ENCODE measurements at places on chromosomes 6 and 20. TPM values are rescaled to one million over a fixed set of nuclear protein-coding genes. Genes with fewer than 3 reads are reported as not detected.

DNA sequence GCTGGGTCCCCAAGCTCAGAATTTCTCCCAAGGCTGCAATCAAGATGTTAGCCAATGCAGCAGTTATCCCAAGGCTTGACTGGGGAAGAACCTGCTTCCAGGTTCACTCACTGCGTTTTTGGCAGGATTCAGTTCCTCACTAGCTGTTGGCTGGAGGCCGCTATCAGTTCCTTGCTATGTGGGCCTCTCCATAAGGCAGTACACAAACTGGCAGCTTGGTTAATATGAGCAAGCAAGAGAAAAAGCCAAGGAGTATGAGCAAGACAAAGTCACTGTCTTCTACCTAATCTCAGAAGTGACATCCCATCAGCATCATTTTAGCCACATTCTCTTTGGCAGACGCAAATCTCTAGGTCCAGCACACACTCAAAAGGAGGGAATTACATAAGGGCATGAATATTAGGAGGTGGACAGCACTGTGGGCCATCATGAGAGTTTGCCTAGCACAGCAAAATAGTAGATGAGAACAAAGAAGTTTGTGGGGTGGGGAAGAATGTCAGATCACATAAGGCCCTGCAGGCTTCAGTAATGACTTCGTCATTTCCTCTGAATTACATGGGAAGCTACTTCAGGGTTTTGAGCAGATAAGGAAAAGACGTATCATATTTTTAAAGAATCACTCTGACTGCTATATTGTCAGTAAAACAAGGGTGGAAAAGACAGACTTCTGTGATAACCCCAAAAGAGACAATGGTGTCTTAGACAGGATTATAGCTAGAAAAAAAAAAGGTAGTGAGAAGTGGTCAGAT lies 25.5 kb downstream of the LMBRD1 start:
- no peak for DNase-seq

DNA sequence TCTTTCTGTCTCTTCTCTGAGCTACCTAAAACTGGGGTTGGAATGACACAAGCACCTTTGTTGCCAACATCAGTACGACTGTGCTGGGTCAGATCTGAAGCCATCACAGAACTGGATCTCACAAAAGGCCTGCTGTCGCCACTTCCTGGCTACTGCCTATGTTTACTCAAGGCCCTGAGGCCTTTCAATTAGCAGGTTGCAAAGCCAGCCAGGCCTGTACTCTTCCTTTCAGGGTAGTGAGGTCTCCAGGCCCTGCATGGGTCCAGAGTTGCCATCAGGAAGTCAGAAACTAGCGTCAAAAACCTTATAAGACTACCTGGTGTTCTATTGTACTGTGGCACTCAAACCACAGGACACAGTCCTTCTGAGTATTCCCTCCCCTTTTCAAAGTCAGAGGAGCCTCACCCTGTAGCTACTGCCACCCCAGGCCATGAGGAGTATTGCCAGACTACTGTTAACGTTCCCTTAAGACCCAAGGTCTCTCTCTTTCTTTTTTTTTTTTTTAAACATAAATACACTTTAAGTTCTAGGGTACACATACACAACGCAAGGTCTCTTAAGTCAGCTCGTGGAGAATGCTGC lies 937.4 kb upstream of the GJE1 start:
- DNase-seq, result no peak

- DNase-seq, result no peak
Measured at GRCh38 chr20:36887752-36888090, 11.8 kb downstream of the TLDC2 start.

- DNase-seq, result no peak
Measured at GRCh38 chr6:84362193-84362821, 134.9 kb upstream of the CEP162 start.

DNA sequence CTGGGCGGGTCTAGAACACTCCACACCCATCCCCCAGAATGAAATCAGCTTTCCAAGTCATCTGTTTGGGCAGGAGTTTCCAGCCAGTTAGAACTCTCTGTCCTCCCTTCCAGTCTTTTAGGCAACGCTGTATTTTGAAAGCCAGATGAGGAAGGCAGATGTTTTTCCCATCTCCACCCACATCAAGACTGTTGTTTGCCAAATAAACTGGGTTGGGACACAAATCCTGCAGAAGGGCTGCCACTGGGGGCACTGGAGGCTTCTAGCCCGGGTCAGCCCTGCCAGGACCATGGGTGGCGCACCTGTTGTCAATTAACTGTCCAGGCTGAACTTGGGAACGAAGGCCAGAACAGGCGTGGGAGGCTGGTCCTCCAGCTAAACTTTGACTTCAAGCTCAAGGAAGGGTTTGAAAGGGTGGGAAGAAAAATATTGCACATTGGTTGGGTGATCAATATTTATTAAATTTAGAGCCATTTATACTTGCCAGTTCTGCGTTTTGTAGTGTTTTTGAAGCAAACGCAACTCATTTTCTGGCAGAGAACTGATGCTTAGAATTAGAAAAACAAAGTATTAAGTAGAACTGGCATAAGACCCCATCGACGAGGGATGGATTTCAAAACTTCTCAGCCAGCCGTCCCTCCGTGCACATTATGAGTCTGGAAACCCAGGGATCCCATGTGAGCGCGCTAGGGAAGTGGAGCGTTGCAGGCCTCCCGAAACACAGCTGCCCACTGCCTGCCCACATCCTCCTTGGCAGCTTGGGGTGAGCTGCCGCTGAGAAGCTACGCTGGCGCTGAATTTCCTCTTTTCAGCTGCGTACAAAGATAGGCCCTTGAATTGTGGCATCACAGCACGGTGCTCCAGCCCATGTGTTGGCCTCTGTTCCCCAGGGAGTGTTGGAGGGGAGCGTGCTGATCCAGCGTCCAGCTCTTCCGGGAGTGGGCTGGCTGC lies 297.4 kb downstream of the QKI start:
- no peak for DNase-seq

DNA sequence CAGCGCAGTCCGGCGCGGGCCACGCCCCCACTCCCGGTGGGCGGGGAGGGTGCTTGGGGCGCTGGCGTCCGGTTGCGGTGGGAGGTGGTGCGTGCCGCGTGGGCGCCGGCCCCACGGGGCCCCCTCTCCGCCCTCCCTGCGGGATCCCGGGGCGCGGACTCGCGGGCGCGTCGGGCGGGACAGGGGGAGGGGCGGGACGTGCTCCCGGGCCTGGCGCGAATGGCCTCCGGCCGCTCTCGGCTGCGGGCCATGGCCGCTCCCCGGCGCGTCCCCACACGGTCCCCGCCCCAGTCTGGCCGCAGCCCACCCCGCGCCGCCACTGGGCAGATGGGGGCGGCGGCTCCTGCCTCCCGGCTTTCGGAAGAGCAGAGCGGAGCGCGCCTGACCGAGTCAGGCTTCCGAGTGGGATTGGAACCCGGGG lies 771 bp upstream of the PPP1R3G start:
- DNase-seq, result no peak

GRCh38 chr6:137880746-137881521 lies 13.9 kb downstream of the TNFAIP3 start:
- DNase-seq, result no peak

- no peak for DNase-seq
Measured at GRCh38 chr6:109854541-109855308, 123.4 kb upstream of the GPR6 start.

GRCh38 chr6:105873799-105874198 lies 212.3 kb upstream of the PRDM1 start:
- DNase-seq, result no peak

GRCh38 chr6:96099069-96099468 lies 83.3 kb downstream of the FUT9 start:
- no peak for DNase-seq

DNA sequence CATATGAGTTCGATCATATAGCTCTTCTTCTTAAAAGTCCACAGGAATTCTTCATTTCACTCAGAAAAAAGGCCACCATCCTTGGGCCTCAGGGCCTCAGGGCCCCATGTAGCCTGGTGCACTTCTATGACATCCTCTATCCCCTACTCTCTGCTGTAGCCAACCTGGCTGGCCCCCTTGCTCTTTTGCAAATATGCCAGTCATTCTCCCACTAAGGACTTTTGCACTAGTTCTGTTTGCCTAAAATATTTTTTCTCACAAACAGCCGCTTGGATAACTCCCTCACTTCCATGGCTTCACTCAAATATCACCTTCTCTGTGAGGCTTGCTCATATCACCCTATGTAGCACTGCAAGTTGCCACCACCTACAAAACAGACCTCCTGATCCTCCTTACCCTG lies 604.7 kb upstream of the JAG1 start:
- DNase-seq, result no peak

- DNase-seq, result no peak
Measured at GRCh38 chr6:128259029-128259724, 261.2 kb downstream of the PTPRK start.

DNA sequence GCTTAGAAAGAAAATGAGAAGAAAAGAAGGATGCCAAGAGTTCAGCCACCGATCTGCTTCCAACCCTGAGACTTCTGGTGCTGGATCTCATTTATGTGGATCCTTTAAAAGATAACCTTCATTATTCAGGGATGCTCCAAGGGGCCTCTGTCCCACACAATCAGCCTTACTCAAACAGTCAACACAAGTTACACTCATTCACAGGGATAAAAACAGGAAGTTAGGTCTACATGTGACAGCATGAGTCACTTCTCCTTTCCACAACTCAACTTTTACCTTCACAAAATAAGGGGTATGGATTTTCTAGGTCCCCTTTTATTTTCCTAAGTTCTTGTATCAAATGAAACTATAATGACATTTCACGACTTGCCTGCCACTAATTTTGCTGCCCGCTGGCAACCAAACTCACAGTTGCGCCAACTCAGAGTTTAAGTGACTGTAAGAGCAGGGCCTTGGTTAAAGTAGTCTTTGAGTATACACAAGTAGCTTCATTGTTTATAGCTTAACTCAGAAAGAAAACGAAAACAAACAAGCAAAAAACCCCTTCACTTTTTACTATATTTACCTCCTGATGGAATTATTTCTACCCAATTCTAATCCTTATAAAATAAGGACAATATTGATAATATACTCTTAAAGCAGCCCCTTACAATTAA lies 278.8 kb upstream of the RUNX2 start:
- DNase-seq, result no peak

- DNase-seq, result no peak
Measured at GRCh38 chr6:23784301-23784919, 341.6 kb upstream of the NRSN1 start.

DNA sequence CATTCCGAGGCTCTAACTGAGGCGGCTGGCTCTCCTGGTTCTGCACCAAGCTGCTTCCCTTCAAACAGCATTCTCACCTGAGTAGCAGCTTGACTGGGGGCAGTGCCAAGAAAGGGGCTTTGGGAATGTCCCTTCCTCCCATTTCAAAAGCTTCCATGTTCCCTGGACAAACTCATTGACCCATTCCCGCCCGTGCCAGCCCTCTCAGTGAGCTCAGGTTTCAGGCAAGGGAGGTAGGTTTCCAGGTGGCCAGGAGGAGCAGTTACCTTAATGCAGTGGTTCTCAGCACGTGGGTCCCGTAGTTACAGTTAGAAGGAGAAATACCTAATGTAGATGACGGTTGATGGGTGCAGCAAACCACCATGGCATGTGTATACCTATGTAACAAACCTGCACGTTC lies 135.2 kb downstream of the ELOVL4 start:
- no peak for DNase-seq

GRCh38 chr6:124661097-124661661 lies 301.1 kb upstream of the RNF217 start:
- no peak for DNase-seq

- no peak for DNase-seq
Measured at GRCh38 chr20:50567860-50568548, 57.8 kb downstream of the PTPN1 start.

GRCh38 chr6:39494998-39495397 lies 172.5 kb upstream of the KCNK16 start:
- no peak for DNase-seq

DNA sequence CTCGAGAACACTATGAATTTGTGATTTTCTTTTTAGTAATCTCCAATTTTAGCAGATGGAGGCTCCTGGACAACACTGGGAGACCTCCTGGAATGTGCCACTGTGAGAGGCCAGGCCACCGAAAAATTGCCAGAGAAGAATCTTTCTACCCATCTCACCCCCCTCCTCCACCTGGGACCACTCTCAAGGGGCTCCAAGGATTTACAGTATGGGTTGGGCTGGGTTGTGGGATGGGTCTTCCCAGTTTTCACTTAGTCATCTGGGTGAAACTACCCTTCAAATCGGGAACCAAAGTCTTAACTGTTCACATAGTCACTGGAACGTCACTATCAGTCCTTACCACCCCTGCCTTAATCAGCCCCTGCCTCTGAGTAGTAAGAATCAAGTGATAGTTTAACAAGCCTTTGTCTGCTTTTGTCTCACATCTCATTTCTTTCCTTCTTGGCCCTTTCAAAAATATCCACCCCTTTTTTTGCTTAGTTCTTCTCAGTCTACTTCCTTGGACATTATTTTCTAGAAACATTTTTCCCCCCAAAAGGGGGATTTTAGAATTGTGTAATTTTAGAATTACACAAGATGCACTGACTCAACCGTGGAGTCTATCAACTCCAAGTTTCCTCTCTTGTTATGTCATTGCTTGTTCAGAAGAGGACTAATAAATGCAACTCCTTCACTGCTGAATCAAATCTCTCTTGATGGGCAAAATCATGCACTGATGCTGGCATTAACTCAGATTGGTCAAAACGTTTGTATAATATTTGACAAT lies 148.2 kb upstream of the MOCS1 start:
- DNase-seq, result no peak

DNA sequence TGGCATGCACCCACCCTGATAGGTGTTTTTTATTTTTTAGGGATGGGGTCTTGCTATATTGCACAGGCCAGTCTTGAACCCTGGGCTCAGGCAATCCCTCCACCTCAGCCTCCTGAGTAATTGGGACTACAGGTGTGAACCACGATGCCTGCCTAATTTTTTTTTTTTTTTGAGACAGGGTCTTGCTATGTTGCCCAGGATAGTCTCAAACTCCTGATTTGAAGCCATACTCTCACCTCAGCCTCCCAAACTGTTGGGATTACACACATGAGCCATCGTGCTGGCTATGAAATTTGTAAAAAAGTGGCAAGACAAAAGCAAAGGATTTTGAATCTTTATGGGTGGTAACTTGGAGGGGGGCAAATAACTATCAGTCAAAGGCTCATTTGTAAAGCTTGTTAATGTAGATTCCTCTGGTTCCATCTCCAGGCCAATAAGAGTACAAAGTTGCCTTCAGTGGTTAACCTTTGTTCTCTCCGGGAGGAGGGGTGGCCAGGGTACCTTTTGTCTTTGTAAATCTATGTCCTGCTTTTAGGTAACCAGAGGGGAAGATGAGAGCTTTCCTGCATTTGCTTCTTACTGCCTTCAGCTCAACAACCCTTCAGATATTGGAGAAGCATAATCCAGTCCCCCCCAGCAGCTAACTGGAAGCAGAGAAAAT lies 372.0 kb upstream of the JARID2 start:
- no peak for DNase-seq

DNA sequence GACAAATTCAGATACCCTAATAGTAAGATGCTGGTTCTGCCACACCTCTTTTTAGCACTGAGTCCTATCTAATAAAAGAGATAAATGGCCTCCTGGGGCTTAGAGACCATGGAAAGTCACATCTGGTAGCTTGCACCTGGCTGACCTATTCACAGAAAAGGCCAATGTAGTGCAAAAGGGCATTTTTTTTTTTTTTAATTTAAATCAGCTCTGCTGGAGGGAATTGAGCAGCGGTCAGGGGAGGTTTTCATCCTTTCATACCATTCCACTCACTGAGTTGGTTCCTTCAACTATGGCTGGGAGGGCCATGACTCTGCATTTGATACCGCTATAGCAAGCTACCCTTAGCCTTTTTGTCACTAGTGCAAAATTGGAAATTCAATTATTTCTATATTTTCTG lies 20.1 kb upstream of the HS3ST5 start:
- no peak for DNase-seq

The HLA-DMB gene
- total RNA-seq, result 4.6 TPM

The GRM1 gene
- not detected for total RNA-seq

The BNIP5 gene
- not detected for total RNA-seq

The RWDD2A gene
- 1.2 TPM for total RNA-seq

The ME1 gene
- not detected for total RNA-seq

The PSMB9 gene
- total RNA-seq, result 315 TPM

Measured in activated naive CD8-positive, alpha-beta T cell treated with anti-CD3 and anti-CD28 coated beads for 36 hours (primary cell).